Fibroblast of upper back skin (primary cell): ENCODE measurements at places on chromosomes 1 and 21.

DNA sequence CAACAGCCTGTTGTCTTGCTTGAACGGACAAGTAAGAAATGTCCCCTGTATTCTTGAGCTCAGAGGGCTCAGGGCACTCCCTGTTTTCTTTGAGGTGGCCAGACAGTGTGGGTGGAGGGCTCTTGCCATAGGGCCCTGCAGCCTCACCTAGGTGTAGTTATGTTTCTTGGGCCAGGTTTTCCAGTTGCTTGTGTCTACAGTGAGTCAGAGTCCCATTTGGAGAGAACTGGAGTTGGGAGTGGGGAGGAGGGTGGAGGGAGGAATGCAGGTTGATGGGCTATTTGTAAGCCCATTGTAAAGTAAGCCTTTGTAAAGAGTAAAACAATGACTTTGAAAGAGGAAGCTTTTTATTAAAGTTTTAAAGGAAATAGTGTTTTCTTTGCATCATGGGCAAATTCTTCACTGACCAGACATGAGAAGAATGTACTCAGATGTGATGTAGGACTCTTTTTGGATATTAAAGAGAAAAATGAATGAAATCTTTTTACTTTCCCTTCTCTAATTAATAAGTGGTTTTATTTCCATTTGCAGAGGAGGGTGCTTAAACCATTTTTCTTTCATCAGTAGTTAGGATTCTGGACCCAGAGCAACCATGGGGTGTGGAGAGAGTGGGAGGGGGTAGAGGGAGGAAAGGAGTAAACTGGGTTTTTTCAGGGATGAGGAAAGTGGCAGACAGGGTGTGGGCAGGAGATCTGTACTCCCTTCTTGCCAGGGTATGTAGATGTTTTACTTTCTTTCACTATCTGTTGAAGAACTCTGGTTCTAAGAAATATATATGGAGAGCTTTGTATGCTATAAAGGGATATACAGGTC, 45.1 kb upstream of the MACF1 start:
- DNase-seq, result peak; percentile 54

DNA sequence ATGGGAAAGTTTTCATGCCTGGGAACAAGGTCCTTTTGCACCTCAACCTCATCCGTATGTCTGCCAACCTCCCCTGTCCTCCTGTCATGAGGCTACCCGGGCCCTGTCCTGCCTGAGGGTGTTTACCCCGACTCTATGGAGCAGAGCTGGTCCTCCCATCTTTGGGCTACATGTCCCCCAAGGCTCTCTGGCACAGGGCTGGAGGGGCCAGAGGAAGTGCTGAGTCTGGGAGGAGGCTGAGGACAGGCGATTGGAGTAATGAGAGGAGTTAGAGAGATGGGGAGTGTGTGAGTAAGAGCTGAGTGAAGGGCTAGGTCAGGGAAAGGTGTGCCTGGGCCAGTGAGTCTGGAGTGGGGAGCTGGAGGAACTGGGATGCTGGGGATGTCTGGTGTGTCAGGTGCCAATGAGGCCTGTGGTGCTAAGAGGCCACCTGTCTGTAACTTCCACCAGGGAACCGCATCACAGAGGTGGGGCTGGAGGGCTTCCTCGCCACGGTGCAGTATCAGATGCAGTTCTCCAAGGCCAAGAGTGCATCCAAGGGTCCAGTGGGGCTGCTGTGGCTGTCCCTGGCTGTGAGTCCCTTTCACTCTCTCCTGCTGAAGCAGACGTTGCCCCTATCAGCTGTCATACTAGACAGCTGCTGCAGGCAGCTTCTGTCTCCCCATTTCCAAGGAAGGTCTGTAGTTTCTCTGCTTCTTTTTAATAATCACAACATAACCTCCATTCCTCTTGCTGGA, 11.7 kb downstream of the LRRC71 start:
- no peak for DNase-seq

GRCh38 chr1:168443899-168444298, 99.9 kb downstream of the XCL2 start:
- no peak for DNase-seq

GRCh38 chr1:218967836-218968235, 205.8 kb upstream of the LYPLAL1 start:
- peak; percentile 41 for DNase-seq

GRCh38 chr1:19081218-19081893, 124.9 kb upstream of the IFFO2 start:
- DNase-seq, result peak; percentile 24

- no peak for DNase-seq
These were observed 876.5 kb upstream of the B3GALT2 start for GRCh38 chr1:194062962-194063361.

DNA sequence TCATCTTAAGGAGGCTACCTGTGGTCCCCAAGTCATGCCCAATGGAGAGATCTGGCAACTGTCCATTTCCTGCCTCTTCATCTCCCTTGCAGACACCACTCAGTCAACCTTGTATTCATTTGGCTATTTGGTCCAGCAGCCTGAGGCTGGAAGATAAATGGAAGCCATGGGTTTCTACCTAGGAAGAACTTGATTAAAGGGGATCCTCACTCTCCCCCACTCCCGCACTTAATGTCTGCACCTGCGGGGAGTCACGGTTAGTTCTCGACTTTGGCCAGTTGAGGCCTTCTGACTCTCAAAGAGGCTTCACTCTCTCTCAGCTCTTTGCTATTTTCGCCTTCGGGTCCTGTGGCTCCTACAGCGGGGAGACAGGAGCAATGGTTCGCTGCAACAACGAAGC, 8.4 kb upstream of the ATXN7L2 start:
- DNase-seq, result no peak

DNA sequence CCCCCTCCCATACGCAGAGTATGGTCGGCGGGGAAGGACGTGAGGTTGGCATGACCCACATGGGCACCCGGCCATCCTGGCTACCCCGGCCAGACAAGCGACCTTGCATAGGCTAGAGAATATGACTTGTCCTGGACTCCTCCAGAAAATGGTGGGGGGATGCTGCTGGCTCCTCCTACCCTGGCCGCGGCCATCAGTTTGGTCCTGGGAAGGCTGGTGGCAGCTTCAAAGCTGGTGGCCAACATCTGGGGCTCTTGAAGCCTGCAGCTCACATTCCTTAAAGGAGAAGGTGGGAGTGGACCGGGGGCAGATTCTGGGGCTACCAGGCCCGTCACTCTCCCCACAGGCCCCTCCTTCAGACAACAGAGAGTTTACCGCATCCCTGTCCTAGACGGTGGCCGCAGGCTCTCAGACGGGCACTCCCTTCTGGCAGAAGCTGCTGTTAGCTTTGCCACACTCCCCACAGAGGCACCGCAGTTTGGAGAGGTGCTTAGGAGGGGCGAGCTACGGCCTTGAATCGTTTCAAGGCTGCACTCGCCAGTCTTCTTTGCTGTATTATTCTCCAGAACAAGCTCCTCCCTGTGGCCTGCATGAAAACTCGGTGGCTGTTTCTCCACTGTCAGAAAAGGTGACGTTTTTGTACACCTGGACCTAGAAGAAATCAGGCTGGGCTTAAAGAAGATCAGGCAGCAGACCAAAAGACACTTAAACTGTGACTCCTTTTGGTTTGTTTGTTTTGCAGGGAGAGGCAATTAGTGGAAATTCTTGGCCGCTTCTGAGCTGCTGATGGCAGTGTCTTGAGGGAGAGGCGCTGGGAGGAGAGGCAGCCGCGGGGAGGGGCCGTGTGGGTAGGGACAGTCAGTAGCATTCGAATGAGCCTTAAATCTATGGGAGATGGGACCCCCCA, 68.0 kb downstream of the RUNX3 start:
- no peak for DNase-seq
